ENCODE measurements at places on chromosomes 6 and 20. TPM values are rescaled to one million over a fixed set of nuclear protein-coding genes. Genes with fewer than 3 reads are reported as not detected.

The WFDC11 gene
- not detected for total RNA-seq

The AIF1 gene
- 2.3 TPM for total RNA-seq

The SNX3 gene
- 61.6 TPM for total RNA-seq

The CHRNA4 gene
- not detected for total RNA-seq

The MSH5 gene
- total RNA-seq: 12.9 TPM

The DEF6 gene
- 23.3 TPM for total RNA-seq

The RIPPLY2 gene
- not detected for total RNA-seq
